ENCODE measurements at places on chromosomes 7 and 10.

DNA sequence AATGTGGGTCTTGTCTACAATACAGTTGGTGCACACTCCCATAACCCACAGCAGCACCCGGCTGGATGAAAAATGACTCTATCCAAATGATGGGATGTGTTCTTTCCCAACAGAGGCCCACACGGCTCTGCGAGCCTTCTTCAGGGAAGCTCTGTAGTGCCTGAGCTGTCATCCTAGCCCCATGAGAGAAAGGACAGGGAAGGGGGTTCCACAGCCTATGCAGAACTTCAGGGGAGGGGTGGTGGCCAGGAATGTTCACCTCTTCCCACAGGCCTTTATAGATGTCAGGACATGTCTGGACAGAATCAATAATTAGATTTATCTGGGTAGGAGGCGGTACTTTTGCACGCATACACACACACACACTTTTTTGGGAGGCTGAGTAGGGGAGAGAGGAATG, 109.0 kb downstream of the JCAD start:
- DNase-seq, result no peak

DNA sequence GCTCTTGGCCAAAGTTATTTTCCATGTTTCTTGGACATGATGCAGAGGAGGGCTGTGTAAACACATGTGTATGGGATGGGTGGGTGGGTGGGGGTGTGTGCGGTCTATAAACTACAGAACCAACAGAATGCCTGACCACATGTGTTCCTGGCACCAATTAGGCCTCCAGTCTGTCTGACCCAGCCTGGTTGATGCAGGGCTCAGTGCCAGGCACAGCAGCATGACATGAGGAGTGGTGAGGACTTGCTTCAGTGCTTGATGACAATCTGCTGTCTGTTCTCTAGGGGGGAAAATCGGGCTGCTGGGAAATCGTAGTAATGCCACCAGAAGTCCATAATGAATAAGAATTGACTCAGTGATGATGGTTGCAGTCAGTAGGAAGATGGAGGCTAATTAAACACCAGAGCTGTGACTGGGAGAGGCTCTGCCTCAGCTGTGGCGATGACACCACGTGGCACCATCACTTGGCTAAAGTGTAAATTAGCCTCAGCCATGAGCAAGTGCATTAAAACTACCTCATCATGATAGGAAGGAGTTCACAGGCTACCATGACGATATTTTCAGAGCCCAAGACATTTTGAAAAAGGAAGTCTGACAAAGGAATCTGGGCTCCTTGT, 260.1 kb upstream of the PODXL start:
- DNase-seq, result no peak

GRCh38 chr10:133219782-133220181, 10.2 kb upstream of the UTF1 start:
- DNase-seq, result no peak

- DNase-seq, result peak; percentile 92
Observed at GRCh38 chr7:70092314-70093204, 494.3 kb downstream of the AUTS2 start.

DNA sequence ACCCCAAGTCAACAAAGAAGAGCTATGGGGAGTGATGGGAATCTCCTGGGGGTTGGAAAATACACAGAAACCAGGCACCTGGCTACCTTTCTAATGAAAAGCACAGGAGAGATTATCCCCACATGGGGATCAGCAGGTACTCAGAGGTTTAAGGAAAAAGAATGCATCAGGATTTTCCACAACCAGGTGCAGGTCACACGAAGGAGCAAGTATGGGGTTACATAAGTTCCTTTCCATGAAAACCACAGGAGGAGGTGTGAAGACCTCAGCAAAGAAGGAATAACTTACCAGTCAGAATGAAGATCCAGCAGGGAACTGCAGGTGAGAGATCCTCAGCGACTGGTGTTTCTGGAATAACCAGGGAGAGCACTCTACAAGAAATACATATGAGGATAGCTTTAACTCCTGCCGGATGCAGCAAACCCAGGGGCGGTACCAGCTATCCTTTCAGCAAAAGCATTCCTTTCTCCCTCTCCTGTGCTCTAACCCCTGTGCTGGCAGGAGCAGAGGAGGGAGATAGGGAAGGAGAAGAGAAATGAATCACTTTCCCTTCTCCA, 116.7 kb upstream of the TMEM106B start:
- DNase-seq, result peak; percentile 62

- DNase-seq, result no peak
Observed at GRCh38 chr10:14926722-14927416, 27.0 kb downstream of the DCLRE1C start.

- no peak for DNase-seq
Observed at GRCh38 chr7:25881317-25882037, 270.5 kb upstream of the NFE2L3 start.
